HTR-8/SVneo (cell line): ENCODE measurements at places on chromosomes 16 and 17.

GRCh38 chr17:74840989-74841666, 18.6 kb downstream of the GRIN2C start:
- no peak for DNase-seq

DNA sequence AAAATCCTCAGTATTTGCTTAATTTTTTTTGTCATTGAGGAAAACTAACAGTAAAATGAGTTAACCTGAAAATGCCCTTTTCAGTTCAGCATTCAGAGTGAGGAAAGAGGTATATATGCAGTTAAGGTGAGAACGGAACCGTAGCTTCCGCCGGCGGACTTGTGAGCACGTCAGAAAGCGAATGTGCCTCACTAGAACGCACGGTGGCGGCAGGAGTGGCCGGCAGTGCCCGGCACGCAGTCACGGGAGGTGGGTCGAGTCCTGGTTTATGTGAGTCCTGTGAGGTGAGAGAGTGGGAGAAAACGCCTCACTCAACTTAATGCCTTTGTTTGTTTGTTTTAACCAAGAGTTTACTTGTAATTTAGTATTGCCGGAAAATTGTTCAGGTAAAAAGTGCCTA, 6.1 kb downstream of the SEC14L1 start:
- no peak for DNase-seq

DNA sequence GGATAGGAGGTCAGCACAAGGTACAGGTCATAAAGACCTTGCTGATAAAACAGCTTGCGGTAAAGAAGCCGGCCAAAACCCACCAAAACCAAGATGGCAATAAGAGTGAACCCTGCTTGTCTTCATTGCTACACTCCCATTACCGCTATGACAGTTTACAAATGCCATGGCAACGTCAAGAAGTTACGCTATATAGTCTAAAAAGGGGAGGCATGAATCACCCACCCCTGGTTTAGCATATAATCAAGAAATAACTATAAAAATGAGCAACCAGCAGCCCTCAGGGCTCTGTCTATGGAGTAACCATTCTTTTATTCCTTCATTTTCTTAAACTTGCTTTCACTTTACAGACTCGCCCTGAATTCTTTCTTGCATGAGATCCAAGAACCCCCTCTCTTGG, 1.0 kb upstream of the HSBP1 start:
- no peak for DNase-seq

GRCh38 chr16:2155977-2156848, 631 bp downstream of the TRAF7 start:
- DNase-seq: no peak

- DNase-seq: no peak
Measured at GRCh38 chr16:84339311-84339710, 29.0 kb upstream of the ATP2C2 start.

- no peak for DNase-seq
Measured at GRCh38 chr17:49566668-49567071, 9.0 kb upstream of the NXPH3 start.

DNA sequence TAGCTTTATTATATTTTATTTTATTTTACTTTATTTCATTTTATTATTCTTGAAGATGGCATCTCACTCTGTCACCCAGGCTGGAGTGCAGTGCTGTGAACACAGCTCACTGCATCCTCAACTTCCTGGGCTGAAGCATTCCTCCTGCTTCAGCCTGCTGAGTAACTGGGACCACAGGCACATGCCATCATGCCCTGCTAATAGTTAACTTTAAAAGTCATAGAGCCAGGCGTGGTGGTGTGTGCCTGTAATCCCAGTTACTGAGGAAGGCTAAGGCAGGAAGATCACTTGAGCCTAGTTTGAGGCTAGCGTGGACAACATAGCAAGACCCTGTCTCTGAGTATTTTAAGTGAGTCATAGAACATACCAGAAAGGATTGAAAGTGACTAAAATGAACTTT, 38.7 kb downstream of the ESRP2 start:
- DNase-seq: no peak

DNA sequence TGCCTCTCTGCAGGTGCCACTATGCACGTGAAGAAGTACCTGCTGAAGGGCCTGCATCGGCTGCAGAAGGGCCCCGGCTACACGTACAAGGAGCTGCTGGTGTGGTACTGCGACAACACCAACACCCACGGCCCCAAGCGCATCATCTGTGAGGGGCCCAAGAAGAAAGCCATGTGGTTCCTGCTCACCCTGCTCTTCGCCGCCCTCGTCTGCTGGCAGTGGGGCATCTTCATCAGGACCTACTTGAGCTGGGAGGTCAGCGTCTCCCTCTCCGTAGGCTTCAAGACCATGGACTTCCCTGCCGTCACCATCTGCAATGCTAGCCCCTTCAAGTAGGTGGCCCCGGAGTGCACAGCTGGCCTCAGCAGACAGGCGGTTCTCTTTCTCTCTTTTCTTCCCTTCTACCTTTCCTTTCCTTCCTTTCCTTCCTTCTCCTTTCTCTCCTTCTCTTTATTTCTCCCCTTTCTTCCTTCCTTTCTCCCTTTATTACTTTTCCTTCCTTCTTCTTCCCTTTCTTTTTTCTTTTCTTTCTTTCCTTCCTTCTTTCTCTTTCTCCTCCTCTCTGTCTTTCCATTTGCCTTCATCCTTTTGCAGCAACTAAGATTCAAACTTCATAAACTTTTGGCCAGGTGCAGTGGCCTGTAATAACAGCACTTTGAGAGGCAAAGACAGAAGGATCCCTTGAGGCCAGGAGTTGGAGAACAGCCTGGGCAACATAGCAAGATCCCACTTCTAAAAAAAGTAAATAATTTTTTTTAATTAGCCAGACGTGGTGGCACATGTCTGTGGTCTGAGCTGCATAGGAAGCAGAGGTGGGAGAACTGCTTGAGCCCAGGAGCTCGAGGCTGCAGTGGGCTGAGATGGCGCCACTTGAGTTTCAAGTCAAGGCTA, 46.7 kb downstream of the SCNN1B start:
- DNase-seq: no peak

GRCh38 chr16:82319038-82319437, 149.0 kb upstream of the MPHOSPH6 start:
- DNase-seq: no peak

GRCh38 chr16:585351-585750, 4.5 kb upstream of the RAB40C start:
- DNase-seq: no peak

DNA sequence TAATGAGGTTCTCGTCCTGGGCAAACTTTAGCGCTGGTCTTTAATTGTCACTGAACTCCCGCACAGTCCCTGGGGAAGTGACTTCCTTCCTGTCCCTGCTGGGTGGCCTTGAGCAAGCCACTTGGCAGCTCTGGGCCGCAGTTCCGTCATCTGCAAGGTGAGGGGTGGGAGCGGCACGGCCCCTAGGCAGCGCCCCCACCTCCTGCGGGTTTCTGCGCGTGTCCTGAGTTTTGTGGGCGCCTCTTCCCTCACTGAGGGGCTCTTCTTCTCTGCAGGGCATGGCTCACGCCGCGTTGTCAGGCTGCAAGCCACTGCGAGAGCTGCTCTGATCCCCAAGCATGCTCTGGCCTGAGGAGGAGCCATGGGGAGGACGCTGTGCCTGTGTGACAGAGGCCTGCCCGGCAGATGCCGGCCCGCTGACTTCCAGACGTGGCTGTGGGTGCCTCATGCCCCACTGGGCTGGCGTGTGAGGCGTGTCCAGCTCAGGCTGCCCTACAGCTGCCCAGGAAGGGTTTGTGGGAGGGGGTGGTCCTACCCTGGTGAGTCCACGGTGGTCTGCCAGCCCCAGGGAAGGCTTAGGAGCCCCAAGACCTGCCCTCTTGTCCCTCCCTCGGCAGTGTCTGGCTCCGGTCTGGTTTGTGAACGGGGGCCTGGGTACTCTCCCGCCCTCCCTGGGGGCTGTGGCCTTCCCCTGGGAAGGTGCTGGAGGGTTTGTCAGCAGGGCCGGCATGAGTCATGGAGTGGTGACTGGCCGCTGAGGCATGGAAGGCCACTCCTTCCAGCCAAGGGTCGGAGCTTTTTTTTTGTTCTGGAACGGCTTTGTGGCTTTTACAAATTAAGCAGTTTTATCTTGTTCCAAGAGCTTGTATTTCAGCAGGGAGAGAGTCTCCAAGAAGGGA, 182.0 kb downstream of the SEC14L1 start:
- peak; percentile 97 for DNase-seq

GRCh38 chr17:39674702-39675389, 6.6 kb downstream of the PNMT start:
- no peak for DNase-seq
